Pons (tissue), 1 donor: ENCODE measurements at places on chromosomes 1 and 21.

DNA sequence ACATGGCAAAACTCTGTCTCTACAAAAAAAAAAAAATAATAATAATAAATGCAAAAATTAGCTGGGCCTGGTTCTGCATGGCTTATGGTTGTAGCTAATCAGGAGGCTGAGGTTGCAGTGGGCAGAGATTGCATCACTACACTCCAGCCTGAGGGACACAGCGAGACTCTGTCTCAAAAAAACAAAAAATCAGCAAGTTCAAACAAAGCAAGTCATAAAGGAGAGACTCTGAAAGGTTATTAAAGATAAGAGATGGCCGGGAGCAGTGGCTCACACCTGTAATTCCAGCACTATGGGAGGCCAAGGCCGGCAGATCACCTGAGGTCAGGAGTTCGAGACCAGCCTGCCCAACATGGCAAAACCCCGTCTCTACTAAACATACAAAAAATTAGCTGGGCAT is 28.8 kb downstream of the COP1 start:
- DNase-seq: no peak

- peak; percentile 62 for DNase-seq
These were observed 67.3 kb upstream of the AKT3 start for GRCh38 chr1:243917177-243917862.

- DNase-seq: no peak
These were observed 154.8 kb upstream of the CHODL start for GRCh38 chr21:18089786-18090185.

DNA sequence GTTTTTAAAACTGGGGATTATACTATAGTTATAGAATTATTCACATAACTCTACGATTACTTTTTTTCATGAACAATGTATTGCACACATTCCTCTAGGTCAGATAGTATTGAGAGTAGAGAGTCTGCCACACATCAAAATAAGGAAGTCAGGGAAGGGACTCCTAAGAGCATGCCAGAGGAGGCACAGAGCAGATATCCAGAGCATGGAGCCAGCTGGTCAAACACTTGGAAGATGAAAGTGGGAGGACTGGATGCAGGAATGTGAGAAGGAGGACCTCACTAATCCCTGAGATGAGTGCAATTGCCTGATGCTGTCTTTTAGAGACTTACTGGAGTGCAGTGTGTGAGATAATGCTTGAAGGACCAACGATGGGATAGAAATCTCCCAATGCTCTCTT is 9.6 kb upstream of the RFX5 start:
- no peak for DNase-seq

DNA sequence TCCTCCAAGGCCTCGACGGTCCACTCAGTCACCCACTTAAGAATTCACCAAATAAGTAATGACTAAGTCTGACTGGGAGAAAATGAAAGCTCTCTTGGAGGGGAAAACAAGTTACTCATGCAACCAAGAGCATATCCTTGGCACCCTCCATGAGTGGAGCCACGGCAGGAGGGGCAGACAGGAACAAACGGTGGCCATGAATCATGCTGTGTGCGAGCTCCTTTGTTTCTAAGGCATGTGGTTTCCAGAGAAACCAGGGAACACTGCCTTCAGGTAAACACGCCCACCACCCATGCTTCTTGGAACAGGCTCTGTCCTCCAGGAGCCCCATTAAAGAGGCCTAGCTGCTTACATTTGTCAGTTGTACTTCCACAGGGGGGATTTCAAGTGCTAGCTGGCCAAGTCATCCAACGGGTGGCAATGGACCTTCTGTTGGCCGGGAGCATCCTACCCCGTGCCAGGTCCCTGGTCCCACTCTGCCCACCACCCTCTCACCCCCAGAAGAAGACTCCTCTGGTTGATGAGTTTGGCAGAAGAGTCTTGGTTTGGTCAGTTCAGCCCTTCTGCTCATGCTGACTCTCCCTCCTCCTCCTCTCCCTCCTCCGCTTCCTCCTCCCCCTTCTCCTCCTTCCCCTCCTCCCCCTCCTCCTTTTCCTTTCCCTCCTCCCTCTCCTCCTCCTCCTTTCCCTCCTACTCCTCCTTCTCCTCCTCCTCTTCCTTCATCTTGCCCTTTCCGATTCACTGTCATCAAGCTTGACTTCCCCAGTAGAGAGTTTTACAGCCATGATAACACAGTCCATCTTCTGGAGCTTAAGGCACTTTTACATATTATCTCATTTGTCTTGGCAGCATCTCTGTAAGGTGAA is 107.6 kb downstream of the CCDC185 start:
- no peak for DNase-seq

DNA sequence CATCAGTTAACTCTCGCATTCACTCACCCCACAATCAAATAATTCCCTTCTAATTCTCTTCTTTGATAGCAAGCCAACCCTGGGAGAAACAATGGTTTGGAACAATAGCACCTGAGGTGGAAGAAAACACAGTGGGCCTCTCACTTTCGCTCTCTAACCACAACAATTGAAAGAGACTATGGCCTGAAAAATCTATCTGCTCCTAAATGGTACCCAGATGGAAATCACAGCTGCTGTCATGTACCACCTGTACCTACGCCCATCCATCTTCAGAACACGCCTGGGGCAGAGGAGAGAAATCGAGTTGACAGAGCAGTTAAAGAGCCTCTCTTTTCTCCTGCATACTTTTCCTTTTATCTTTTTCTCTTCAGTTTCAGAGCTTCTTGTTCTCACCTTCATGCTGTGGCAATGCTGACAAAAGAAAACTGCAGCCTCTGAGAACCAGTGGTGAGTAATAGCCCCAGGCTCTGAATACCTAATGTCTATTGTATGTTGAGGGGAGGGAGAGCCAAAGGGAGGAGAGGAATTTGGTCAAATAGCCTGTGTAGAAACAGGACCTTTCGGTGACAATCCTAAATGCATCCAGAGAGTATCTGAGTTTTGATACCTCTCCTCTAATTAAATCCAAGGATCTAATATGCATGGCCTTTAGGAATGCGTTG is 57.7 kb downstream of the ZC3H11B start:
- peak; percentile 38 for DNase-seq
